Activated naive CD8-positive, alpha-beta T cell treated with anti-CD3 and anti-CD28 coated beads, Interleukin-2, amount 10 ng/mL, durations not matched to agents 7 days and 5 days (primary cell): ENCODE measurements at places on chromosomes 11 and 22. TPM values are rescaled to one million over a fixed set of nuclear protein-coding genes. Genes with fewer than 3 reads are reported as not detected.

- DNase-seq: no peak
Measured at GRCh38 chr11:73760135-73760678, 667 bp downstream of the RAB6A start.

DNA sequence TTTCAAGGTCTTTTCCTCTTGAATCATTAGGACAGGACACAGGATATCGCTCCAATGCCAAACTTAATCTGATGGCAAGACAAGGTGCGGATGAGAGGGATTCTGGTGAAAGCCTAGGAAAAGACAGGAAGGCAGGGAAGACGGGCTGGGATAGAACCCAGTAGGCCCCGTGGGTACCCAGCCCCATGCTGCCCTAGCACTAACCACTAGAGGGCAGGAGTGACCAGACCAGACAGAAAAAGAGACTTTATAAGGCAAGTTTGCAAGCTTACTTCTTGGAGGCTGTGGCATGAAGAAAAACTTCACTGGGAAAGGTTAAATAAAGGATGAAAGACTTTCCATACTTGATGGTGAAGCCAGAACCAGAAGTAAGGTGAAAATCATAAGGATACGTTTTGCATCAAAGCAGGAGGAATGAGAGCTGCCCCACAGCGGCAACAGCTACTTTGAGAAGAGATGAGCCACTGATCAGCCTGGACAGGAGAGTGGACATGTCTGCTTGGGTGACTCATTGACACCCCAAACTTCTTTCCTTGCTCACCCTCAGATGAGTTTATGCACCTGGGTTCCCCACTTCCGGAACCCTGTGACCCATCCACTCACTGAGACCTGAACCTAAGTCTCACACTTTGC is 39.8 kb downstream of the SYN3 start:
- DNase-seq: peak; percentile 40

The TECTA gene
- 0.23 TPM for total RNA-seq

DNA sequence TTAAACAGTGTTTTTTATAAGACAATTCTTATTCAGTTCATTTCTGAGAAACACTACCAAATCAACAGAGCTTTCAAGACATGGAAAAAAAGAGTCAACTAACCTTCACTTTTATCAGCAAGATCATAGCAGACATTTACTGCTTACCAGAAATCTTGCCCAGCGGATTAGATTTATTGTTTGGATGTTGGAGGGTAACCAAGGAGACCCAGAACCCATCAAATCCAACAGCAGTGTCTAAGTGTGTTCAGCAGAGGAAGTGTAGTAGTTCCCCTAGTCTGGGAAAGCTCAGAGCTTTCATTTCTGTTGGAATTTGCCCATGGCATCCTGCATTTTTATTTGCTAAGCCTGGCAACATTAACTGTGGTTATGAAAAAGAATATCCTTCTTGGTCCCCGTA is 2.4 kb upstream of the PGM2L1 start:
- DNase-seq: no peak

DNA sequence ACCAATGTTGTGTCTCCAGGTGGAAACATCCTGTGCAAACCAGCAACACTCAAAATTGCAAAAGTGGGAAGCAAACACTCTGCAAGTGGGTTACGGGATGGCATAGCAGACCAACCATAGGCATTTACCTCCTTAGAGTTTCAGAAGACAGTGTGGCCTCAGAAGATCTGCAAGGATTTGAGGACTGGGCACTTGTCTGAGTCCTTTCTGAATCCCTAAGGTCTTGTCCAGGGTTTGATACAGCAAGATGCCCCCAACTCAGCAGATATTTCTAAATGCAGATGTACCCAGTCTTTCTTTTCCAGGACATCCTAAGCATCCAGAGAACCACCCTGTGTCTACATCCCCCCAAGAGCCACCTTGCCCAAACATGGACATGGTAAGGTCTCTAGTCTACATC is 51.7 kb upstream of the SHANK2 start:
- DNase-seq: no peak

DNA sequence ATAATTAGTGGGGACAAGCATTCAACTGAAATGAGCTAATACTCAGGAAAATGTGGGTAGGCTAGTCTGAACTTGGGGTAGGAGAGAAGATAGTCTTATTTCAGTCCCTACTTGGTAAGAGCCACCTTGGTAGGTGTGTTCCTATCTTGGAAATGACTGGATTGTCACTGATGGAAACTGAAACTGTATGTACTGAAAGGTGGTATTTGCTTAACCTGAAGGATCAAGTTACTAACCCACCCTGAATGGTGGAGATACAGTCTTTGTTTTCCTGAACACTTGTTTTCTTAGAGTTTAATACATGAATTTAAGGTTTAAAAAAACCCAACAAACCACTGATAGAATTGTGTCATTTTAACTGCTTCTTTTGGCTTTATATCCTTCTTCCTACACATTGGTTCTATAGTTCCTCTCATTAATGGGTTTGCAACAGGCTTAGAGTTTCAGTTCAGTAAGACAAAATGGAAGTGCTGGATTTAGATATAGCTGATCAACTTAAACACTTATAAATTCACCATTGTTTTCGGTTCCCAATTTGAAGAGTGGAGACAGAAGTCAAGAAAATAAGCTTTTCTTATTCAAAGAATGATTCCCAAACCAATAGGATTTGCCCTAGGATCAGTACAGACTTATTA is 4.2 kb downstream of the FAR1 start:
- no peak for DNase-seq

The CBLIF gene
- total RNA-seq: not detected

- DNase-seq: peak; percentile 48
Measured at GRCh38 chr11:121544956-121545355, 92.2 kb upstream of the SORL1-AS1 start.

The HYOU1 gene
- total RNA-seq: 83.1 TPM

- no peak for DNase-seq
Measured at GRCh38 chr11:115302946-115303703, 201.1 kb downstream of the CADM1 start.

- DNase-seq: no peak
Measured at GRCh38 chr11:36062796-36063365, 119.0 kb downstream of the LDLRAD3 start.

The LMO1 gene
- total RNA-seq: not detected

The ART1 gene
- total RNA-seq: not detected

DNA sequence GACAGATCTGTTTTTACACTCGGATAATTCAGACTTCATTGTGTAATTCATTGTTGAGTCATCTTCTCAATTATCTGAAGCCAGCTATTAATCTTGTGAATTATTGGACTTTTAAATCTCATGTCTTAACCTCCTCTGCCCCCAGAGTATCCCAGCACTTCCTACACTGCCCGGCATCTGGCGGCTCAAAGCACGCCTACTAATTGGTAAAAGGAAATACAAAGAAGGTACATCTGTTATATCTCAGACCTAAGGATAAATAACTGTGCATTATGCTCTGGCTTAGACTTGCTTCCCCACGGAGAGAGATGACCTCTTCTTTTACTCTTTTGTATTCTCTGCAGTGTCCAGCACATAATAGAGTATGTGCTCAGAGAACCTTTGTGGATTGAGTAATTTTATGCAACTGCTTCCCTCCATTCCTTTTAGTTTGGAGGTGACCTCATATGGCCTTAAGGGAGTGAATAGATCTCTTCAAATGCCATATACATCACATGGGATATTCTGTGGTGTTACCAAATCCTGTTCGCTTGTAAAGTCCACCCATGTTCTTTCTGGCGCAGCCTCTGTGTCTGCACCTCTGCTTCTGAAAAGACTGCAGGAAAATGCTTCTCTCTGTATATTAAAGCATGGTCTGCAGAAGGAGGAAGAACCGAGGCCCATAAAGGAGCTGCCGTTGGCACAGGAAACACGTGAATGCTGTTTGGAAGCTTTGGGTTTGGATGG is 125.6 kb upstream of the SORL1-AS1 start:
- no peak for DNase-seq

The NXPE1 gene
- total RNA-seq: not detected

GRCh38 chr11:45142241-45143055 is 4.0 kb upstream of the PRDM11 start:
- DNase-seq: no peak

DNA sequence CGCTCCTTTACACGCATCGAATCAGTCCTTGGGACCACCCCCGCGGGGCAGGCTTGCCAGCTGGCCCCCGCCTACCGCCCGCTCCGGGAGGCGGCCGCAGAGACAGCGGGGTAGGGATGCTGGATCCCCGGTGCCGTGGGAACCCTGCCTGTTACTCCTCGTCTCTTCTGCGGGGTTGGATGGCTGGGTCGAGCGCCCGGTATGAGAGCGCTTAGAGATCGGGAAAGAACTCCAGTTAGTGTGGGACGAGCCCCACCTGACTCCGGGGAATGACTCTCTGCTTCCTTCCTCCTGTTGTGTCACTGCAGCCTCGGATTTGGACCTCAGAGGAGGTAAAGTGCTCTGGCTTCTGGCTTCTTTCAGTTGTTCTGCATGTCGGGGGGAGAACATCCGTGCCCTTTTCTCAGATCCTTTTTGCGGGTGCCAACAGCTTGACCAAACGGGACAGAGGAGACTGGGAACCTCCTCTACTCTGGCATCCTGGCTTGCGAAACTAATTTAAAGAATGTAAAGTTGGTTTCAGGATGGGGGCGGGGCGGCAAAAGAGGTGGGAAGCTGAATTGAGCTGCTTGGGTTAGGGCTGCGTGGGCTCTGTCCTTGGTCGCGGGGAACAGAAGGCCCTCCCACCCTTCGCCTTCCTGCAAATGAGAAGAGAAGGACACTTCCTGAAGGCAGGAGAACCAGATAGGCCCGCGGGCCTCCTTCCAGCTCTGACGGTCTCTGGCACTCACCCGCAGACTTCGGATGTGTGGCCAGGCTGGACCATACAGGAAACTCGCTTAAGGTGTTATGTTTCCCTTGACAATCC is 938 bp downstream of the LAYN start:
- DNase-seq: peak; percentile 55

The TYR gene
- not detected for total RNA-seq

The CHST1 gene
- total RNA-seq: not detected

- DNase-seq: no peak
Measured at GRCh38 chr11:2271327-2272227, 1.2 kb upstream of the ASCL2 start.

The OPCML gene
- not detected for total RNA-seq
